Activated gamma-delta T cell treated with Interleukin-2 at 50 U/mL for 16 hours (primary cell): ENCODE measurements at places on chromosomes 2 and 18.

DNA sequence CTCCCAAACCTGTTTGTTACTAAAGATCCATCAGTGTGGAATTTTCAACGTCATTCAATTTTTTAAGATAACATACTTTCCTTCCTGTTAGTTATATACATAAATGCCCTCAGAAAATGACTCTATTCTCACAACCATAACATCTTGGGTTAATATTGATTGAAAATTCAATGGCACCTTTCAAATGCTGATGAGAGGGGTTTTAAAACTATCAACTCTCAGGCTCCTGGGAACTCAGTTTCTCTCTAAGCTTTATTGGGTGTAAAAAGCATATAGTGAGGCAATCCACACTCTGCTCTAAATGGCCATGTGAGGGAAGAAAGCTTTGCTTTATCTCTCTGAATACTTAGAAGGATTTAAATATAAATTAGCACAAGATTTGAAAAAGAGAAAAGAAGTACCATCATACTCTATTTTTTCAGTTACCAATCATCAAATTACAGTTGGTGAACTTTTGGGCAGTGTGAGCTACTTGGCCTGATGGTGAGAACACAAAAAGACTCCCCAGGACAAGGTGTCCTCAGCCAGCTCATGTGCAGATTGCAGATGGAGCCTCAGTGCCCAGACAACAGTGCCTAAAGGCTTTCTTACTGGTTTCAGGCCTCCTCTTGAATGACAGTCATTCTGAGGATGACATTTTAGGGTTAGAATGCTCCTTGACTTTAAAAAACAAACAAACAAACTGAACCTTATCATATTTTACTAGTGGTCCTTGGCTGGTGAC lies 24.6 kb upstream of the CERS6 start:
- no peak for DNase-seq

- DNase-seq: no peak
These were observed 45.0 kb upstream of the CYTIP start for GRCh38 chr2:157488877-157489276.

GRCh38 chr18:13377496-13377895 lies 158.9 kb downstream of the LDLRAD4 start:
- no peak for DNase-seq

DNA sequence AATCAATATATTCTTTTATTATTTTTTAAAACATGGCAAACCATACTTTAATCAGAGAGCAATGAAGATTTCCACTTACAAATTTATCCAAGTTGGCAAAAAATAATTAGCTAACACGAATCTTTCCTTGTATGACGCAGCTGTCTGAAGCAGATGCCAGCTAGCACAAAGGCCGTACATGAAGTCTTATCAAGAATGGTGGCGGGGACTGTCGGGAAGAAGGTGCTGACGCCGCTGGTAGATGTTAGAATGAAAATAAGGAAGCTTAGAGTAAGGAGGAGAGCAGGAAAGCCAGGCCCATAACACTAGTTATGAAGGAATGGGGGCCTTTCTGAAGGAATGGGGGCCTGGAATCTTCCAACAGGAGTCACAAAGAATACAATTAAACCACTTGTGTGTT lies 96.7 kb downstream of the ZNF516 start:
- no peak for DNase-seq

DNA sequence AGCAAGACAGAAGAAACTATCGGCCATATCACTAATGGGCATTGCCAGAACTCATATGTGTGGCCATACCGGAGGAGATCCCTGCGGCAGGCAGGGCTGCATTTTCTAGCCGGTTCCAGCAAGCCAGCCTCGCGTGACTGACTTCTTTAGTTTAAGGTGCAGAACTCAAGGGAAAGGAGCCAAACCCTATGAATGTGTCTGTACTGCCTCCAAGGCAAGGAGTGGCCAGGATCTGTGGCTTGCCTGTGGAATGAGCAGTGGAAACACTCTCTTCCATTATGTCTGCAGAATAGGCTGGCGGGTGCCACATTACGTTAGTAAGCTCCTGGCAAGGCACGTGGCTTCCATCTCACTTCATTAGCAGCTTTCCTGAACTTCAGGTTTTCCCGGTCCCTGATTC lies 137.6 kb downstream of the ATL2 start:
- no peak for DNase-seq

- DNase-seq: no peak
These were observed 205.3 kb upstream of the CDH20 start for GRCh38 chr18:61127714-61128467.

GRCh38 chr18:37641573-37641972 lies 76.0 kb upstream of the CELF4 start:
- DNase-seq: no peak

- no peak for DNase-seq
These were observed 119.9 kb downstream of the ETAA1 start for GRCh38 chr2:67516899-67517530.
